ENCODE measurements at places on chromosomes 2 and 18.

- no peak for DNase-seq
Observed at GRCh38 chr18:56107821-56108477, 520.0 kb upstream of the TCF4 start.

GRCh38 chr2:112003576-112004252 lies 51.4 kb upstream of the TMEM87B start:
- DNase-seq: no peak

- DNase-seq: no peak
Observed at GRCh38 chr2:56299171-56299691, 115.4 kb downstream of the CCDC85A start.

DNA sequence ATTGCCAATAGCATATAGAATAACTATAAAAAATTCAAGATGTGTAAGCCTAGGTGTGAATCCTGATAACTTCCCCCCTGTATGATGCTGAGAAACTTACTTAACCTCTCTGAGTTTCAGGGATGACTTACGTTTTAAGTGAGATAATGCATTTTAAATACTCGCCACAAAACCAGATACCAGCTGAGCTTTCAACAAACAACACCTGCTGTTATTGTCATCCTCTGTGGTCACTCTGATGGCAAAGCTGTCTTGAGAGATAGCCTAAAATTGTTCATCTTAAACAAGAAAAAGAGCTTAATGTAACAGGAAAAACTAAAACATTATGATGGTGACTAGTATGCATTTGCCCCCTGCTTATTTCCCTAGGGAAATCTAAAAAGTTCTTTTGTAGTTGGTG lies 131.5 kb downstream of the RAD51AP2 start:
- no peak for DNase-seq

GRCh38 chr2:220046507-220046906 lies 419.1 kb downstream of the SLC4A3 start:
- DNase-seq: no peak

Measured in kidney glomerular epithelial cell (primary cell).